ENCODE measurements at places on chromosomes 12 and 14.
A peak's percentile ranks its signal among the peaks of the same experiment; 100 is the strongest.

DNA sequence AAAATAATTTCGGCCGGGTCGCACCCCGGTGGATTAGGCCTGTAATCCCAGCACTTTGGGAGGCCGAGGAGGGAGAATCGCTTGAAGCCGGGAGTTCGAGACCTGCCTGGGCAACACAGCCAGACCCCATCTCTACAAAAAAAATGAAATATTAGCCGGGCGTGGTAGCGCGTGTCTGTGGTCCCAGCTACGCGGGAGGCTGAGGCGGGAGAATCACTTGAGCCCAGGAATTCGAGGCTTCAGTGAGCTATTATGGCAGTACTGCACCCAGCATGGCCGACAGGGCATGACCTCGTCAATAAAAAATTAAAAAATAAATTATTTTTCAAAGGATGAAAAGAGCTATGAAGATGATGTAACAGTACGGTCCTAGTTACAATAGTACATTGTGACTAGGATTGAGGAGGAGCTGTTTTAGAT lies 523 bp downstream of the GTF2H3 start:
- peak; percentile 7 for DNase-seq

DNA sequence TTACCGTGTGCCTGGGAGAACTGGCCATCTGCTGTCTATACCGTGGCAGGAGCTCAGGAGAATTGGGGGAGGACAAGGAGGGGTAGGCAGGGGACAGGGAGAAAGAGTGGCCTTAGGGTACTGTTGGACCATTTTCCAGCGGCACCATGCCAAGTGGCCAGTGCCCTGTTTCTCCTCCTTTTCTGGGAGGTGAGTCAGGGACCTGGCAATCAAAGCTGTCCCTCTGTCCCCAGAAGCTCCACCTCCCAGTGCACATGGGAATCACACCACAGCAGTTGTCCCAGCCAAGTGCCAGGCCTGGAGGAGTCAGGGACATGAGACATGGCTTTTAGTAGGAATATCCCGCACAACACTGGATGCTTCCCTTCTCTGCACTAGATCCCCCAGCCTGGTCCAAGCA lies 118.0 kb downstream of the GCH1 start:
- no peak for DNase-seq

DNA sequence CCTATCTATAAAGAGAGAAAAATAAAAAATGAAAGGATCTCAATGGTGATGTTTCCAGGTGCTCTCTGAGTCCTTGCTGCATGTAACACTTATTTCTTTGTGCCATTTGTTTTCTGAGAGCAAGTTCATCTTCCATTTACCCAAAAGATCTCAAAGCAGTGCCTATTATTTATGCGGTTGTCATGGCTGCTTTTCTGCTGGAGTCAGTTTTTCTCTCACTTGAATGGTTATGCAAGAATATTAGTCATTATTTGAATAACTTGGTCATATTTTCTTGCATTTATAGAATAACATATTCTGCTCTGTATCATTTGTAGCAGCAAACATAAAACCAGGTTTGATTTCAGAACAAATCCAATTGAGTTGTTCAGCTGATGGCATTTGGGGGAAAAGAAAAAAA lies 141.8 kb upstream of the G2E3 start:
- no peak for DNase-seq

DNA sequence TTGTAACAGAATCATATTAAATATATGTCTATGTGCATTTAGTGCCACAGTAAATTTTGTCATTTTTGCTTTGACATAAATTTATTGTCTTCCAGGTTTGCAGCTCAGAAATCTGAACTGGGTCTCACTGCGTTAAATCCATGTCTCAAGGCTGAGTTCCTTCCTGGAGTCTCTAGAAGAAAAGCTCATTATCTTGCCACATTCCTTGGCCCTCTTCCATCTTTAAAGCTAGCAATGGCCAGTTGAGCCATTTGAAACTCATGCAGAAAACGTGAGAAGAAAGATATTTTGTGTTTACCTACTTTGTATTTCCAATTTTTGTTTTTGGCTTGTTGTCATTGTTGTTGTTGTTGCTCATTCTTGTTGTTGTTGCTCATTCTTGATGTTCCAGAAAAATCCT lies 10.7 kb downstream of the PRH1 start:
- no peak for DNase-seq

- DNase-seq, result no peak
Observed at GRCh38 chr14:74286736-74287135, 16.0 kb downstream of the ABCD4 start.

- DNase-seq, result no peak
Observed at GRCh38 chr12:29726741-29727348, 56.9 kb downstream of the TMTC1 start.

DNA sequence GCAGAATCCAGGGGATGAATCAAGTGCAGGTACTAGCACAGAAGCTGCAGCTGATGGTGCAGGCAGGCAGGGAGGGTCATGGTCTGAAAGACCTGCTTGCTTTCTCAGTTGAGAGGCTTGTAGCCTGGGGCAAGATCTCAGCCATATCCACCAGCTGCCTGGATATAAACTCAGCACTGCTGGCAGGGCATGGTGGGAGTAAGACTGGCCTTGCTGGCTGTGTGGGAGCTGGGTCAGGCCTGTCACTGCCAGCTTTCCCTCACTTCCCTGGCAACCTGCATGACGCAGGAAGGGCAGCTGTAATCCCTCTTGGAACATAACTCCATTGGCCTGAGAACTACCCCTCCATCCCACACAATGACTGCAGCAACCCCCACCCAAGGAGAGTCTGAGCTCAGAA lies 230.1 kb downstream of the ANO6 start:
- DNase-seq, result no peak

DNA sequence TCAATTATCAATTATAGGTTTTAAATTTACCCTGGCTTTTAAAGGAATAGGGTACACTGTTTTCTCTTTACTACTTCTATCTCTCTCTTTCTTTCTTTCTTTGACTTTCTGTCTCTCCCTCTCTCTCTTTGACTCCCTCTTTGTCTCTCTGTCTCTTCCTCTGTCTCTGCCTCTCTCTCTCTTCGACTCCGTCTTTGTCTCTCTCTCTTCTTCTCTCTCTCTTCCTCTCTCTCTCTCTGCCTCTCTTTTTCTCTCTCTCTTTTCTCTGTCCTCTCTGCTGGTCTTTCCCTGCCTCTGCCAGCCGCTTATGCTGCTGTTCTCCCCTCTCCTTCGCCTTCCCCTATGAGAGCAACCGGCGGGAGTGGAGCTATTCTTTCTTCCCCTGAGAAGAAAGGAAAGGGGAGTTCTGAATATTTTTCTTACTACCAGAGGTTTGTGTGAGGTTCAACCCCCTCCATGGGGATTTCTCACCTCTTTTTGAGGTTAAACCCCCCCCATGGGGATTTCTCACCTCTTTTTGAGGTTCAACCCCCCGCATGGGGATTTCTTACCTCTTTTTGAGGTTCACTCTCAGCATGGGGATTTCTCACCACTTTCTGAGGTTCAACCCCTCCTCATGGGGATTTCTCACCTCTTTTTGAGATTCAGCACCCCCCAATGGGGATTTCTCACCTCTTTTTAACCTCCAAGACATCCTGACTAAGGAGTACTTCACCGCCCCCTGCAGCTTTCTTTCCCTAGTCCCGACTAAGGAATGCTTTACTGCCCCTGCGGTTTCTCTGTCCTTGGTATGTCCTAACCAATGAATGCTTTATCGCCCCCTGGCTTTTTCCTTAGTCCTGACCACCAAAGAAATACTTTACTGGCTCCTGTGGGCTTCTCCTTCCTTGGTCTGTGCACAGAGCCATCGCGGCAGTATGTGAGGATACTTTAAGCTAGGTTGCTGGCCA lies 27.4 kb upstream of the DDHD1 start:
- DNase-seq, result peak; percentile 71

DNA sequence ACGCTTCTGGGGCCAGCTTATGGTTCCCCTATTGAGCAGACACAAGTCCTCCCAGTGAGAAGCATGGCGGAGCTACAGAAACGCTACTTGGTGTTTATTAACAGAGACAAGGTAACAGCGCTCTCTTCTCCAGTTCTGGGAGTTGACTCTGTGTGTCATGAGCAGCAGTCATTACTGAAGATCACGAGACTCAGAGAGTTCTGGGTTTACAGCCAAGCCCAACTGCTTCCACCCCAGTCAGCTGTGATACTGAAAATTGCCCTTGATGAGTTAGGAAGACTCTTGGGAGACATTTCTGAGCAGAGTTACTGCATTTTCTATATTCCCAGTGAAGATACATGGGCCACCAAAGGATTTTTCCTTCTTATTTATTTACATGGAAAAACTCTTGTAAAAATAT lies 48.6 kb downstream of the CFAP251 start:
- DNase-seq, result no peak

DNA sequence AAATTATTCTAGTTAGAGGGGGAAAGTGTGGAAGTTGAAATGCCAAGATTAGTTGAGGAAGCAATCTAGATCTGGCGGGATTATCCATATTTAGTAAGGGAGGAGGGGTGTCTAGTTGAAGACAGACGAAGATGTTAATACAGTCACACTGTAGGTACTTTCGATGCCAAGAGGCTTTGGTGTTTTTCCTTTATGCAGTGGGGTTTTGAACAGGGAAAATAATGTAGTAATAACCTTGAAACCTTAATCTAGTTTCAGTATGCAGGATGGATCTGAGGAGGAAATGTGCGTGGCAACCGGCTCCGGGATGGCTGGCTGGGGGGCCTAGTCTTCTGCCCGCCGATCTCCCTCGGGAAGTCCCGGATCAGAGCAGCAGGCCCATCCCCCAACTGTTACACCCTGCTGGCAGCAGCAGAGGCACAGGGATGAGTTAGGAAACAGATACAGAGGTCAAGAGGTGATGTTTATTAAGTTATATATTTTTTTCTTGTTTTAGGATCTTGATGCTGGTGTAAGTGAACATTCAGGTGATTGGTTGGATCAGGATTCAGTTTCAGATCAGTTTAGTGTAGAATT lies 27.4 kb downstream of the MDM2 start:
- no peak for DNase-seq

- DNase-seq, result no peak
Observed at GRCh38 chr12:132874175-132874574, 13.2 kb downstream of the CHFR start.

DNA sequence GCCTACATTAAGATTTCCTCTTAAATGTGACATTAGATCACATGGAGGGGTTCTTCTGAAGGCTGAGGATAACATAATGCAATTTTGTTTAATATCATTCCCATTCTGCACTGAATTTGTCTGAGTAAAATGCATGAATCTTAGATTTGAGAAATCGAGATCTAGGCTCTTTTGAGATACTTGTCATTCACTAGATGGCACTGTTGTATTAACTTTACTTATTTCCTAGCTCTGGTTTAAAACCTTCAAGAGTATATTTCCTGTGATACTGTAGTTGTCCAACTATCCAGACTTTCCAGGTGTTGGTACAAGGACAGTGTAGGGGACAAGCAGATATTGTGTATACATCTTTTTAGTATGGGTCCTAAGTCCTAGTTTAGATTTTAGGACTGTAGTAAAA lies 91.7 kb upstream of the SEL1L start:
- no peak for DNase-seq

DNA sequence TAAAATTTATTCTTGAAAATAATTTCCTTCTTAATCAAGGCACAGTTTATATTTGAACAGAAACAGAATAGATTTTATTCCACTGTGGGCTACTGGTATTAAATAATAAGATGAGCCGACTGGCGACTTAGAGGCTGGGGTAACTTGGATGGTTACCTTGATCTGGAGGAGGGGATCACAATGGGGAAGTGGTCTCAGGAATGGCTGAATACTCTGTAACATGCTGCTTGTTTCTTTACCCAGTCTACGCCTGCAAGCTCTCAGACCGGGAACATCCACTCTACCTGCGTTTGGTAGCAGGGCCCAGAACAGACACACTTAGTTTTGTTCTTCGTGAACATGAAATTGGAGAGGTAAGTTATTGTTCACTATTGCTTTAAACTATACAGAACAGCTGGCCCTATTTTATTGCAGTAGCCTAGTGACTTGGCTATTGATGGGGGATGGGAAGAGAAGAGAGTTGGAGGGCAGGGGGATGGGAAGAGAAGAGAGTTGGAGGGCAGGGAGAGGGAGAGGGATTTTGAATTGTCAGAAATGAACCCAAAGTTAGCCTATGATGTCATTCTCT lies 67.9 kb downstream of the GNS start:
- no peak for DNase-seq

DNA sequence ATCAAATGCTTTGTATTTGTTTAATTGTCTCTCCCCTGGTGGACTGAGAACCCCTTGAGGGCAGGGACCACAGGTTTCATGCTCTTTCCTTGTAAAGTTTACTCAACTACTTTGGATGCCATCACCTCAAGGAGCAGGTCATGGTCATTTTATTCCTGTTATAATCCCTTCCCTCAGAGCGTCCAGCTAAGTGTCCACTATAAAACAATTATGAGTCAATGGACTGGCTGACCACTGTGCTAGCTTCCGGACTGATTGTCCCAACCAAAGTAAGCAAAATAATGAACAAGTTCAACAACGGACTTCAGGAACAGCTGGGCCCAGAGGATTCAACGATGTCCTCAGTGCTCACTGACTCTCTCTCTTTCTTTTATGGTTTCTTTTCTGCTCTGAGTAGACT lies 18.2 kb downstream of the AK7 start:
- DNase-seq, result no peak

GRCh38 chr12:105451211-105451610 lies 120.7 kb downstream of the C12orf75 start:
- no peak for DNase-seq

DNA sequence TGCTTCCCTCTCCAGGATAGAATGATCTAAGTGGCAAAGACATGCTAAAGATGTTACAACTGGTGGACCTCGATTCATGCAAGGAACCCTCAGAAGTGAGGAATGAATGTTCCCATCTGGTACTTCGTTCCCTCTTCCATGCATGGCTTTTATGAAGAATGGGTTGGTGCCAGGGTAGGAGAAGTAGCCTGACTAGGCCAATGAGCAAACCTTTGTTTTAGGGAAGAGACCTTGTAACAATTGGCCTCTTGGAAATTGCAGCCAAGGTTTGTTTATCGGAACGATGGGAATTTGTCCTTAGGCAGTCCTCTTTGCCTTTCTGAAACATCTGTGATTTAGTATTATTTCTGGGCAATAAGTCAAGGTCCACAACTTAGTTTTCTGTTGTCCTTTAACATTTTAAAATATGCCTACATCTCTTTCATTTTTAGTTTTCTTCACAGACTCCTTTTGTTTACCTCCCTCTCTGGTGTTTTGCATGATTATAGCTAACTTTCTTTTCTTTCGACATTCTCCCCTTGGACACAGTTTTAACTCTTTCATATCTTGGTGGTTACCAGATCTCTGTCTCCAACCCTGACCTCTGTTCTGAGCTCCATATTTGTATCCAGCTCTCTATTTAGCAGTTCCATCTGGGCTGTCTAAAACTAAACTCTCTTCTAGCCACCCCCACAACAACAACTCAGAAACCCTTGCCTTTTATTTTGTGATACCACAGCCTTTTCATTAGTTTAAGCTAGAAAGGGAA lies 70.0 kb downstream of the DIP2B start:
- DNase-seq, result no peak

DNA sequence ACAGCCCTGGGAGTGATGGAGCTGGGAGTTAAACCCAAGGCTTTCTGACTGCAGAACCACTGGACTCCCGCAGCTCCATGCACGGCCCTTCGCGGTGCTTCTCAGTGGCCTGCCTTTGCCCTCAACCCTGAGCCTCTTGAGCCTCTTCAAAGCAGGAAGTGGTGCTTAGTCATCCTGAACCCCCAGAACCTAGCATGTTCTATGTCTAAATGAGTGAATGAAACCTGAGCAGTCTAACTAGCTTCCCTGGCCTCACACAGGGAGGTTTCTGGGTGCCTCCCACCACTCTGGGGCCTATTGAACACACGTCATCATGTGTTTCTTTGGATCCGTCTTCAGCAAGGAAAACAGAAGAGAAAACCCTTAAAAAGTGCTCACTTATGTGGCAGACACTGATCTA lies 117.9 kb upstream of the SFSWAP start:
- peak; percentile 21 for DNase-seq

Data from stimulated activated naive CD8-positive, alpha-beta T cell treated with anti-CD3 and anti-CD28 coated beads, Interleukin-15, amount 100 ng/mL, for 72 hours (primary cell).